ENCODE measurements at places on chromosomes 12 and 14.

DNA sequence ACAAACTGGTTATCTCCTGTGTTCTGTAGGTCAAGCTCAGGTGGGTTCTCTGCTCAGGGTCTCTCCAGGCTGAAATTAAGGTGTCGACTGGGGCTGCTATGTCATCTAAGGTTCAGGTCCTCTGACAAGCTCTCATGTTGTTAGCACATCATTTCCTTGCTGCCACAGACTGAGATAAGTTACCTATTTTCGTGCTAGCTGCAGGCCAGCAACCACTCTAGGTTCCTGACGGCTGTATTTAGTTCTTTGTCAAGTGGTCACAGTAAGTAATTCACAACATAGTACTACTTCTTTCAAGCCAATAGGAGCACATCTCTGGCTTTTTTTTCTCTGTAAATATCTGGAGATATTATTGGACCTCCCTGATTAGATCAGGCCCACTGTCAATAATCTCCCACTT lies 169.3 kb upstream of the CAND1 start:
- no peak for DNase-seq

DNA sequence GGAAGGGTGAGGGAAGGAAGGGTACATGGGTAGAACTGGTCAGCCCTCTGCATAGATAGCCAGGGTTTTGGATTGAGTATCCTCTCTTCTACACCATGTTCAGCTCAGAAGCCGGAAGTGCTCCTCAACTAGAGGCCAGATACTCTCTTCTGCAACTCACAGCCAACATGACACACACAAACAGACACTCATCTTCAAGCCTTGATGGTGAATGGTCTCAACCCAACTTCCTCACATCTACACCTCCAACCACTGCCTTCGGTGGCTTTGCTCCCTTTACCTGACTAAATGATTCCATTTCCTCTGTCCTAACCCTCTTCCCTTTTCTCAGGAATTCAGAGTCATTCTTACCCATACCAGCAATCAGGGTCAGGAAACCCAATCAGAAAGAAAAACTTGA lies 7.6 kb upstream of the FKBP11 start:
- no peak for DNase-seq

DNA sequence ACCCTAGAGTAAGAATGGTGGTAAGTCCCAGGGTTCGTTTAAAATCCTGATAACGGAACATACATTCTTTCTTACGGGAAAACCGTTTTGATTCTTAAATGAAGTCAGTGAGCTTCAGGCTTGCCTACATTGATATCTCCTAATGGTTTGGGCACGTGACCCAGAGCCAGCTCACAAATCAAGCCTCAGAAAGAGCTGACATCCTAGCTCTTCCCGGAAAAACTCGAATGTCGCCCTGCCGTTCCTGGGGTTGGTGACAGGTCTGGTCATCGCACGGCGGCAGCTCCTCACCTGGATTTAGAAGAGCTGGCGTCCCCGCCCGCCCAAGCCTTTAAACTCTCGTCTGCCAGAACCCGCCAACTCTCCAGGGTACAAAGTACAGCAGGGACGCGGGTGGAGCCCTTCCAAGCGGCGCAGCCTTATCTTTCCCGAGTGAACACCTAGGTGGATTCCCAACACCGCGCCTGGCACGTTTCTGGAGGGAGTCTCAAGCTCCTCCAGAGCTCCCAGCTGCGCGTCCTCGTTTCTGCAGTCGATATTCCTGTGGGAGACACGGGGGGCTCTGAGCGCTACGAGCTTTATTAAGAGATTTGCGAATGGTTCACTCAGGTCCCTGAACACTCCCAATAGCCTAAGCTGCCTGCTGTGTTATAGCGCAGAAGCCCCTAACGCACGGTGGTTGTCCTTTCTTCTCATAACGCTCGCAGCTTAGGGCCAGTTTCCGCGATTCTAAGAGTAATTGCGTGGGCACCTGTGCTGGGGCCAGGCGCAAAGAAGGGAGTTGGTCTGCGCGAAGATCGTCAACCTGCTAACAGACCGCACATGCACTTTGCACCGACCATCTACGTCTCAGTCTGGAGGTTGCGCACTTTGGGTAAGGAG lies at the start of gene SSTR1:
TSS of gene SSTR1 (plus strand) at position 169 of the 882 bp plus-strand sequence. CDS start 1,486 bp downstream, outside the sequence.
- no peak for DNase-seq

DNA sequence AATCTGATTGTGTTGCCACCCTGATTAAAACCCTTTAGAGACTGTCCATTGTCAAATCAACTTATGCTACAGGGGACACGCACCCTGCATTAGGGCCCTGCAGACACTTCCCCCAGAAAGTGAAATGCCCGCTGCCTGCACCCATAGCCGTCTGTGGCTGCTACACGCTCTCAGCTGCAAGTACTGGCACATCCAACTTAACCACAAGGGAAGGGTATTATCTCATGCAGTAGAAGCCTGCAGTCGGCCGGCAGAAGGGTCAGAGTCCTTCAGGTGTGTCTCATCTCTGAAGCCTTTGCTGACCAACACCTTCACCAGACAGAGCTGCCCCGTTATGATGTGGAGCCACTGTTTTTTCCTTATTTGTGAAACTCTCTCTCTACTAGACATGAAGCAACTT lies 20.8 kb downstream of the CFAP251 start:
- peak; percentile 18 for DNase-seq

DNA sequence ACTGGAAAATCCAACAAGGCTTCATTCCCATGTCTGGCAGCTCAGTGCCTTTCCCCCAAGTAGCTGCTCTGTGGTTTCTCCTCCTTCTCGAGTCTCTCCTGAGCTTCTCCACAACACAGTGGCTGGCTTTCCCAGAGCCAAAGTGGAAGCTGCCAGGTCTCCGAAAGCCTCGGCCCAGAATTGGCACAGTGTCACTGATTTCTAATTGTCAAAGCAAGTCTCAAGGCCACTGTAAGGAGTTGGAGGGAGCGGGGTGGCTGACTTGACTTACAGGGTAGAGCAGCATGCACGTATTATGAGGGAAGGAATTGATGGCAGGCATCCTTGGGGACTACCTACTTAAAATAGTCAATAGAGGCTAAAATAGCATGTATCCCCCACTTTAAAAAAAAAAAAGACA lies 6.7 kb upstream of the CPNE8 start:
- DNase-seq, result no peak
